Activated T-cell treated with anti-CD3 and anti-CD28 coated beads for 4 hours (primary cell): ENCODE measurements at places on chromosomes 3 and 15.
A peak's percentile ranks its signal among the peaks of the same experiment; 100 is the strongest.

DNA sequence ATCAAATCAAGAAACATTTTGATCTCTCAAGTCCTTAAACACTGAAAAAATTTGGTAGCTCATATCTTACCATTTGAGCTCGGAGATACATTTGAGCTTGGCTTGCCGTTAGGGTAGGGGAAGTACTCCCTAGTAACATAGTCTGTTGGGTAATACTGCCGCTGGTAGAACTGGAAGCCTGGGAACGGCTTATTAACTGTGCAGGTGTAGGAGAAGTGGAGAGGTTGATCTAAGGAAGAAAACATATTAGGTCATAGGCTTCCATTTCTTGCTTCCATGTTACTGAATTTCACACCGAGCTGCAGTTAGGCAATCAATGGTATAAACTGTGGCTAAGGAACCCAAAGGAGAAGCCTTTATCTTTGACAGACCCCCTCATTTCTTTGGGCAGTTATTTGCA is 32.5 kb downstream of the PHC3 start:
- DNase-seq, result no peak

DNA sequence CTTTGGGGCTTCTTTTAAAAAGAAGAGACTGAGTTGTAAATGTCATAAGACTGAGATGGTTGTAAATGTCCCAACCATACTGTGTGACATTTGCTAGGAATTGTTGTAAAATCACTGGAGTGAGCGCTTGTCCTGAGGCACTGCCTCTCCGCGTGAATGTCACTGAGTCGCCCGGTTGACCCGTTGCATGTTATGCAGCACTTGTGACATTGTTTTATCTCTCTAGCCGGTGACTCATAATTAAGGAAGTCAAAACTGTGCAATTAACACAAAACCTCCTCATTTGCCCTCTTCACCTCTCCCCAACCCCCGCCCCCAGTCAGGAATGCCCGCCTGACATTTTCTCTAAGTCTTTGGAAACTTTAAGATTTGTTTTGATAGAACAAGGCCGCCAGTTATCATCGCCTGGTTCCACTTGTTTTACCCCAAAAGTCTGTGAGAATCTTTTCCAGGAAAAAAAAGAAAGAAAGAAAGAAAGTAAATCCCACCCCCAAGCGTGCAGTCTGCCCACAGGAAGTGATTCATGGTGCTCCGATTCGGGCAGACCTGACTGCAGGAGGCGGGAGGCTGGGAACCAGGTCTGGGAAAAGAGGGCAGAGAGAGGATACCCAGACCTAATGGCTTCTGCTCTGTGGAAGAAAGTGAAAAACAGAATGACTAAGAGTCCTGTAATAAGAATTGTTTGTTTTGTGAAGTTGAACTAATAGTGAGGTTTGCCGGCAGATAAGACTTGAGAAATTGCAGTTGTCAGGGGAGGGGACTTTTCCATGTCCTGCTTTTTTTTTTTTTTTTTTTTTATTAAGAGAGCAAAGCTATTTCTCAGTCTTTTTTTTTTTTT is 84.8 kb downstream of the SMAD3 start:
- no peak for DNase-seq

DNA sequence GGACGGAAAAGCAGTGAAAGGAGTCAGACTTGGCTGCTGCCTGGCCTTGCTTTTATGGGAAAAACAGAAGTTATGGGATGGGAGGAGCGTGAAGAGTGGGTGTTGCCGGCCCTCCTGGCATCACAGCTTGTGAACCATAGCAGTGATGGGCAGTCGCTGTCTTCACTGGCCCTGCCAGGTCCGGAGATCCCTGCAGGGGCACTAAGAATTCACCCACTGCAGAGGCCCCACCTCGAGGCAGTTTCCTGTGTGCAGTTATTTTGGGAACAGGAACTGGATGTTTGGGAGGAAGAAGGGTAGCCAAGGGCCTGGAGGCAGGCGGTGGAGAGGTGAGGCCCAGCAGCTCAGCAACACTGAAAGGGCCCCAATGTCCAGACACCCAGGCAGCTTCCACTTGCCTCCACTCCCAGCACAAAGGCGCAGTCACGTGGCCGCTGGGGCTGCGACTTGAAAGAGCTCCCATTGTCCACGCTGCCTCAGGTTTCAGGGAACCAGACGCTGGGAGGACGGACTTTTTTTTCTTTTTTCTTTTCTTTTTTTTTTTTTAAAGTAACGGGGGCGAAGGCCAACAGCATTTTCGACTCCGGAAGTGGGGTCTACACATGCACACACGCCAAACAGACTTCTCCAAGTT is 255.6 kb downstream of the ZNF621 start:
- no peak for DNase-seq

DNA sequence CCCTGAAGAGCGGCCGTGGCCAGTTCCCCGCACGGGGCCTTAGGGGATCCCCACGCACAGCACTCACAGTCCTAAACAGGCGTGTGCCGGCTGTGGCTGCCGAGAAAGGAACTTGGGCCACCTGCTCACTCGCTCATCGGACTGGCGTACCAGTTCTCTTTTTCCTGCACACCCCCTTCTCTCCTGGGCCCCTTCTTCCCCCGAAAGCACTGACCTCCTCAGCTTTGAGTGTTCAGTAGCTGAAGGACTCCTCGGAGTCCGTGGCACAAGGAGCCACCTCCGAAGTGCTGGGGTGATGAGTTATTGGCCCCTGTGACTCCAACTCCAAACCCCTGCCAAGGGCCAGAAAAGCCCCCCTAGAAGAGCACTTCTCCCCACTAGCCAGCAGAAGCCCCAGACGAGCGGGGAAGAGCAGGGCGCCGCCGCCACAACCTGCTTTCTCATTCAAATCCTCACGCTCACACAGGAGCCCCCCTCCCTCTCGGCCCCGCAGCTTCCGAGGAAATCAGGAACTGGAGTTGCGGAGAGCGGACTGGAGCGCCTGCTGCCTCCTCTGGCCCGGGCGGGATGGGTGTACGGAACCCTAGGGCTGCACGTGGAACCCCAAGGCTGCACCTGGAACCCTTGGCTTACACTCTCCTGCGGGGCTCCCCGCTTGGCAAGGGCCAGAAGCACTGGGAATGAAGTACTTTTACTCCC is at the start of gene PLCH1:
TSS of gene PLCH1 (minus strand) at position 446 of the 699 bp plus-strand sequence. CDS start 40,847 bp downstream, outside the sequence.
- peak; percentile 9 for DNase-seq

- no peak for DNase-seq
Observed at GRCh38 chr3:126479642-126480041, 4.0 kb upstream of the ZXDC start.

DNA sequence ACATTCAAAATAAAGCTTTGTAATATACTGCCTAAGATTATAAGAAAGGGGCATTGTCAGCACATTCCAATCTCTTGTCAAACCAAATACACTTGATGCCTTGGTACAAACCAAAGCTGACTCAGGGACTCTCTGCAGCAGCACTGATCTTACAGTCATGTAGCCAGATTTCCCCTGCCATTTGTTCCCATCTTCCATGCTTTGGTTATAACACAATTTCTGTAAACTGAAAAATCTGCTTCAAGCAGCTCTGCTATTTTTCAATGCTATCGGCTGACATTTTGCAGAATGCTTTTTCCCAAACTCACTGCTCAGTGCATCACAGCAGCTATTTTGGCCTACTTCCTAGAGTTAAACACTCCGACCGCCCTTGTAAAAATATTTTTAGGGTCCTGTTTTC is 18.2 kb downstream of the PLOD2 start:
- DNase-seq, result no peak

- DNase-seq, result no peak
Observed at GRCh38 chr3:50806031-50806430, 131.3 kb downstream of the DOCK3 start.

- no peak for DNase-seq
Observed at GRCh38 chr3:99929745-99930139, 112.1 kb downstream of the CMSS1 start.

DNA sequence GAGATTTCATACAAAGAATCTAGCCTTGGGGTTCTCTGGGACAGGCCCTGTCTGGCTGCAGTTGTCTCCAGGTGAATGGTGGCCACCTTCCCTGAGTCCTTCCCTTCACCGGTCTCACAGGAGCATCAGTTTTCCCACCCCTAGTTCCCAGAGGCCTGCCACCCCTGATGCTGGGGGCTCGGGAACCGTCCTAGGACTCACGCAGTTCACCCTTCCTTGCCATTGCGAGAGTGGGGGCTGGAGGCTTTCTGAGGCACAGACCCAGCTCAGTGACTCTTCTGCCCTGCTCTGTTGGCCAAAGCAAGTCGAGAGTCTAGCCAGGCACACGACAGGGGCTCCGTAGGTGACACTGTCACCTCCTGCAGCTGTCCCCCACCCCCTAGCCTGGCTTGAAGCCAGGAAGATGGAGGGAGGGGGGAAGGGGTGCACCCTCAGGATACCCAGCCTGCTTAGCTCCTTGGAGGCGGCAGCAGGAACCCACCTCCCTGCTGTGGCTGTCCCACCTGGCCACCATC is 130.3 kb downstream of the NUP210 start:
- no peak for DNase-seq

GRCh38 chr3:117548600-117548999 is 839.0 kb downstream of the TUSC7 start:
- DNase-seq, result no peak

DNA sequence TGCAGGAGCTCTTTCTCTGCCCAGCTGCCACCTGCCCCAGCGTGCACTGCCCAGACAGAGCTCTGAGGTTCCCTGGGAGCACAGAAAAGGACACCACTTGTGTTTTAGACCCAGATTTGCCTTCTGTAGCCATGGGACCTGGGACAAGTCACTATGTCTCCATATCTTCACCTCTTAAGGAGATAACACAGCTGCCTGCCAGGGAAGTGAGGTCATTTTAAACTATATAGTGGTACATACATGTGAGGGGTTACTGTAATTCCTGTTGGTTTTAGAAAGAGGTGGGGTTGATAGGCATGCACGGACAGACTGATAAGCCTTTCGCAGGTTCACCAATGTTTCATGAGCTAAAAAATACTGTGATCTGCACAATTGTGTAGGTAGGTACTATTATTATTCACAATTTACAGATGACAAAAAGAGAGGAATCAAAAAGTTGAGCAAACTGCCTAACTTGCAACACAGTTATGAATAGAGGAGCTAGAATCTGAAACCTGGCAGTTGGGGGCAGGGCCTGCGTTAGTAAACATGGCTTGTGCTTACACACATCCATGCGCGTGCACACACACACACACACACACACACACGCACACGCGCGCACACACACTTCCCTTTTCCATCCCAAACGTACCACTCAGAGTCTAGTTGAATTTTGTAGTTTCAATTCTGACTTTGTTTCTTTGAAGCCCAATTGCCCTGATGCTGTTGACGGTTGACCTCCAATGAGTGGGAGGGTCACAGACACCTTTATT is 193.6 kb downstream of the FAM43A start:
- no peak for DNase-seq
